NCI-H526 (cell line): ENCODE measurements at places on chromosomes 5 and 9.

DNA sequence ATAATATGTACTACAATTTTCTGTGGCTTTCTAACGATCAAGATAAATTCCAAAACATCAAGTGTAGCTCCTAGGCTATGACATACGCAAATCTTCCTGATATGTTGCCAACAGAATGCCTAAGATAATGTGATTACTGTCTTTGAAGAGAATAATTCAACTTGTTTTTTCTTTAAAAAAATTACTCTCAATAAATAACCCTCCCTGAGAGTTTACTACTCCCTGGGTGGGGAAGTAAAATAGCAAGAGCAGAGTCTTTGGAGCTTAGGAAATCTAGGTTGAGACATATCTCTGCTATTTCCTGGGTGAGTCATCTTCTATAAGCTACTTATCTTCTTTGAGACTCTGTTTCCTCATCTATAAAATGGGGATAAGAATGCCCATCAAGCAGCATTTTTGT lies 201.2 kb downstream of the ACTL7B start:
- no peak for DNase-seq

DNA sequence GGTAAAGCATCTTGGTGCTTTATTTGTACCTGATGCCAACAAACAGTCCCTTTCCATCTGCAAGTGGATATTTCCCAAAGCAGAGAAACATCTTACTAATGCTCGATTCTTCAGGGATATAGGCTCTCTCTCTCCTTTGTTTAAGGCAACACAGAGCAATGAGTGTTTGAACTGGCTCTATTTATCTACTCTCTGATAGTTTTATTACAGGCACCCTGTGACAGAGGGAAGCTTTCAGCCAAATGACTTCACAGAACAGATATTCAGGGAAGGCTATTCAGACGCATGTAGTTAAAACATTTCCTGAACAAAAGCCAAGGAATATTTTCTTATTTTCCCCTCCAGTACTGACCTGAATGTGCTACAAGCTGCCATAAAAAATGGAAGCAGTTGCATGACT lies 141.8 kb downstream of the YIPF5 start:
- DNase-seq, result peak; percentile 44

- DNase-seq, result no peak
Observed at GRCh38 chr5:64637837-64638443, 52.4 kb upstream of the SHISAL2B start.

DNA sequence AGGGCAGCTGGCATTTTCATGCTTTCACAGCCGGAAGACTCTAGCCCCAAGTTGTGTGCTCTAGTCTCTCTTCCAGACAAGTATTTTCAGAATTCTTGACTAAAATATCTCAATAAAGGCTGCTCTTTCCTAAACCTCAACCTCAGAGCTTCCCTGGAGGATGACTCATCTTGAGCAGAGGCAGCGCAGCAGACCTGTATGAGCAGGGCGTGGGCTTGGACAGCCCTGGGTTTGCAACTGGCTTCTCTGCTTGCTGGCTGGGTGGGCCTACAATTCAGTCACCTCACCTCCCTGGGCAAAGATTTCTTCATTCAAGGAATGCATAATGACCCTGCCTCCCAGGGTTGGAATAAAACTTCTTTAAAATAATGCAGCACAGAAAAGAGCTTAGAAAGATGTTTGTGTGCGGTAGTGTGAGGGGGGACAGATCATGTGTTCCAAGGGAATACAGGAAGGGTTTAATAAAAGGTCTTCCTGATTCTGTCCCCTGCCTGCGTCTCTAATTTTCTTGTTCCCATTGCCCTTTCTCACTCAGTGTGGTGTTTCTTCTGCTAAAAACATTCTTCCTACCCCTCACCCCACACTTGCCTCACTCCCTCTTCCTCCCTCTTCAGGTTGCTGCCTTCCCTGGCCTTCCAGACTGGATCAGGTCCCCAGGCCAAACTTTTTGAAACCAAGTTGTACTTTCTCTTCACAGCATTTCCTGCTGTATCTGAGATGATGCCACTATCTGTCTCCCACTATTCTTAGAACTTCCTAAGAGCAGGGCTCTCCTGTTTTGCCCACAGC lies 39.4 kb upstream of the MAP1B start:
- no peak for DNase-seq

DNA sequence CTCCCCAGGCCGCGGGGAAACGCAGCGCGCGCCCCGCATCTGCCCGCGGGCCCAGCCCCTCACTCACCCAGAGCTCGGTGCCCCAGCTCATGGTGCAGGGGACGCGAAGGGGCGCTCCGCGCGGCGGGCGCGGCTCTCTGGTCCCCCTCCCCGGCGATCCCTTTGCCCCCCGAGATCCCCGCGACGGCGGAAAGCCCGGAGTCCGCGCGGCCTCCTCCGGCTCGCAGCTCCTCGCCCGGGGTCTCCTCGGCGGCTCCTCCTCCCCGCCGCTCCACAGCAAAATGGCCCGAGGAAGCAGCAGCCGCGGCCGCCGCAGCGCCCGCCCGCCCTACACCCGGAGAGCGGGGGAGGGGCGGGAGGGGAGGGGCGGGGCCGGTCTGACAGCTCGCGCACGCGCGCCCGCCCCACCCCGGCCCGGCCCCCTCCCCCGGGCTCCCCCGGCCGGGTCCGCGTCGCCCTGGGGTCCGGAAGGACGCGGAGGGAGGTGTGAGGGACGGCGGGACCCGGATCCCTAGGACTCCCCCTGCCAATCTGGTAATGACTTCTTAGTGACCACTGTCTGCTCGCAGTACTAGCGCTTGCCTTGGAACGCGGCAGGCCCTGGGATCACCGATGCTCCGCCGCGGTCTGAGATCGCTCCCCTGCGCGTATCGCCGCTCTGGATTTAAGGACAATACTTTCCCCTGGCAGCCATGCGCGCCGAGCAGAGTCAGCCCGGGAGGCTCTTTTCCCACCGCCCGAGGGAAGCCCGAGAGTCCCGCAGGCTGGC lies at the start of gene FNBP1:
Gene FNBP1 (minus strand): TSS at position 305 of the 769 bp plus-strand sequence. CDS start 214 bp downstream, at position 91.
- peak; percentile 85 for DNase-seq

DNA sequence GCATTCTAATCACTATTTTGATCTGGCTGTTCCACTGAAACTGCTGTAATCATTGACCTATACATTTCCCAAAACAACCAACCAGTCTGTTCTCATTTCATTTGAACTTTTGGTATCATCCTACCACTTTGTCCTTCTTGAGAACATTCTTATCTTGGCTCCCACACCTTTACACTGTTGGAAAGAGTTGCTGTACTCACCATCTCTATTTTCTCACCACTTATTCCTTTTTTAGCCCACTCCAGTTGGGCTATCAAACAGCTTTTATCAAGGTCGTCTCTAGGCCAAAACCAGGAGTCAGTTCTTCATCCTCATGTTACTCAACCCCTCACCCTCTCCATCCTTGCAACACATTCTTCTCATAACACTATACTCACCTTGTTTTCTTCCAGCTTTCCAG lies 170.1 kb downstream of the KDM4C start:
- DNase-seq, result no peak

GRCh38 chr9:37542895-37543294 lies 33.3 kb downstream of the FBXO10 start:
- DNase-seq, result no peak

GRCh38 chr9:137772281-137772873 lies 105.2 kb upstream of the CACNA1B start:
- peak; percentile 1 for DNase-seq

DNA sequence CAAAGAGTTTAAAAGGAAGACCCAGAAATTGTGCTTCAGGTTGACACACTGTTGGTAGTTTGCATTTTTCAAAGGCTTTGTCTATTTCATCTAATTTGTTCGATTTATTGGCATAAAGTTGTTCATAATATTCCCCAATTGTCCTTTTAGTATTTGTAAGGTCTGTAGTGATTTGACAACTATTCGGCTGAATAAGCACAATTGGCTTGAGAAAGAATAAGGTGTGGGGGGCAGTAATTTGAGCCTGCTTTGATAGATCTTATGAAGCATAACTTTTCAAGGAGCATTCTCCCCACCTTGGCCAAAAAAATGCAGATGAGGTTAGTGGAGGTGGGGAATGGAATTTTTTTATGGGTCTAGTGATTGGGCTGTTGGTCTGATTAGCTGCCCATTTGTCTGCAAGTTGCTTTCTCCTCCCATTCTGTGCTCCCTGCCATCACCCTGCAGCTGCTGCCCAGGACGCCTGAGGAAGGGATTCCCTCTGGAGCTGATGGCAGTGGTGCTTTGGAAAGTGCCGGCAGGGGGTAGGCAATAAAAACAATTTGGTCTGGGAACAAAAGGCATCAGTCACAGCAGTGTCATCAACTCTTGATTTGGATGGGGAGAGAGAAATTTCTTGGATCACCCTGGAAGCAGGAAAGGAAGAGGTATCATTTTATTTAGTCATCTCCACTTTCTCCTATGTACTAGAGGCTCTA lies 26.6 kb downstream of the WNT8A start:
- no peak for DNase-seq

DNA sequence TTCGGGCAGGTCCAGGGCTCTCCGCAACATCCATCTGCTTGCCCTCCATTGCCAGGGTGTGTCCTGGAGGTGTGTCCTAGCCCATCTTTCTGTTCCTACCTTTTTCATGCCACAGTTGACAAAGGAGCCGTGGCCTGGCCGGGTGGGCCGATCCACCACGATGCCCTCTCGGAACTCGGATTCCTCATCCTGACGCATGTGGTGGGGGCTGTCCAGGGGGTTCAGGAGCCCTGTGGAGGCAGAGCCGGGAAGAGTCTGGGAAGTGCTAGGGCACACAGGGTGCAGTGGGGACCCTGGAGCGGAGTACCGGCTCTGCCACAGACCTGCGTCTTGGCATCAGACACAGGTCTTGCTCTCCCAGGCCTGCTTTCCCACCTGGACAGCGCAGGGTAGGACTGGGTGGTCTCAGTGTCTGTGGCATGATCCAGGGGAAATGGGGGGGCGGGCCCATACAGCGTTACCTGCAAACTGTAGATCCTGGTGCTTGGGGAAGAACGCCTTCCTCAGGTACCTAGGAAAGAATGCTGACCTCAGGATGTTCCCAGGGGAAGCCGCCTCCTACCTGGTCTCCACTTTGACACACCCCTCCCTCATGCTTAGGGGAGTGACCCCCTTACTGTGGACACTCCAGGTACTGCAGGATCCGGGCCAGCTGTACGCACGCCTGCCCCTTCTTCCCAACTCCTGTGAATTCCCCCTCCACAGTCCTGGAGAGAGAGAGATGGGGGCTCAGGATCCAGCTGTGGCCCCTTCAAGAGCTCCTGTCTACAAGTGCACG lies 3.5 kb downstream of the SPOUT1 start:
- no peak for DNase-seq

- DNase-seq, result no peak
Observed at GRCh38 chr5:167908606-167909005, 382.8 kb upstream of the WWC1 start.

- no peak for DNase-seq
Observed at GRCh38 chr5:128534726-128535125, 3.3 kb downstream of the FBN2 start.

DNA sequence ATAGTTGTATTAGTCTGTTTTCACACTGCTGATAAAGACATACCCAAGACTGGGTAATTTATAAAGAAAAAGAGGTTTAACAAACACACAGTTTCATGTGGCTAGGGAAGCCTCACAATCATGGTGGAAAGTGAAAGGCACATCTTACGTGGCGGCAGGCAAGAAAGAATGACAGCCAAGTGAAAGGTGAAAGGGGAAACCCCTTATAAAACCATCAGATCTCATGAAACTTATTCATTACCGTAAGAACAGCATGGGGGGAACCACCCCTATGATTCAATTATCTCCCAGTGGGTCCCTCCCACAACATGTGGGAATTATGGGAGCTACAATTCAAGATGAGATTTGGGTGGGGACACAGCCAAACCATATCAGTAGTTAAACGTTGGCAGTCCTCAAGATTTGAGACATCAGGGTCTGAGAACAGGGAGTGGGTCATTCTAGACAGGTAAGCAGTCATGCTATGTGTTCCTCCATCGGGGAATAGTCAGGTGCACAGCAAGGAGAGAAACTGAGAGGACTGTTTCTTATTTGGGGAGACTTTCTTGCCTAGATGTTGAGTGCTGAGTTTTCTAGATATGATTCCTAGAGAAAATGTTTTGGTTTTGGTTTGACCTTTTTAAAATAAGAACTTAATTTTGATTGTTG lies 45.8 kb upstream of the ENTREP1 start:
- DNase-seq, result no peak

DNA sequence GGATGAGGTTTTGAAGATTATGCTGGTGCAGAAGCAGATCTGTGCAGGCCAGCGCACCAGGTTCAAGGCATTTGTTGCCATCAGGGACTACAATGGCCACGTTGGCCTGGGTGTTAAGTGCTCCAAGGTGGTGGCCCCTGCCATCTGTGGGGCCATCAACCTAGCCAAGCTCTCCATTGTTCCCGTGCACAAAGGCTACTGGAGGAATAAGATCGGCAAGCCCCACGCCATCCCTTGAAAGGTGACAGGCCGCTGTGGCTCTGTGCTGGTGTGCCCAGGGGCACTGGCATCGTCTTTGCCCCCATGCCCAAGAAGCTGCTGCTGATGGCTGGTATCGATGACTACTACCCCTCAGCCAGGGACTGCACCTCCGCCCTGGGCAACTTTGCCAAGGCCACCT lies 142.5 kb downstream of the SPATA31D1 start:
- no peak for DNase-seq

DNA sequence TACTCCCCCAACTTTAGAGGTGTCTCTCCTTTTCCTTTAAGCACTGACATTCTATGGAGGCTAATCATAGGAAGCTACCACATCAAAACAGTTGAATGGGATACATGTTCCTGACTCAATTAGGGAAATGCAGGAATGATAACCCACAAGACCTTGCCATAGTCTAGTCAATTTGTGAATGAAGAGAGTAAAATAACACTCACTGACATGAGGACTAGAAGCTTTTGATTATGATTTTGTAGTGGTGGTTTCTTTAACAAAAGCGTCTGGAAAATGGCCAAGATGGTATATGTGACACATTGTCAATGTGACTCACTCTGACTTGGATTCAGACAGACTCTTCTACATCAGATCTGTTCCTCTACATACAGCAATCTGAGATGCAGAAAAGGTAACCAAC lies 13.7 kb upstream of the PRELID2 start:
- DNase-seq, result no peak

DNA sequence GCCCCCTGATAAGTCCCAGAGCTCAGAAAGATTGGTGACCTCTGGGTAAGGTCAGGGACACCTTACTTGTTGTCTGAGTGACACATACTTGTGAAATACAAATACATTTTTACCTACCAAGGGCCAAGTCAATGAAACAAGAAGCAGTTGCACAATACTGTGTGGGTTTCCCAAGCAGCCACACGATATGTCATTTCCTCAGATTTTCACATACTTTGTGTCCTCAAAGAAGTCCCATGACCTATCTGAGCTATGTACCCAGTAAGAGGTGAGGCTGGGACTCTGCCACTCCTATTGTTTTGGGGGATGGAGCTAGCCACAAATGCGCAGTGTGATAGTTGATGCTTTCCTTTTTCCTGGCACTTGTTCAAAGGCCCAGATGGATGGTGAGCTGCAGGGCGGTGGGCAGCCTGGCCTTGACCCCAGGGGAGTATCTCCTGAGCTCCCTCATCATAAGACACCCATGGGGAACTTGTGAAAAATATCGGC lies 4.8 kb upstream of the SLC25A51 start:
- no peak for DNase-seq

DNA sequence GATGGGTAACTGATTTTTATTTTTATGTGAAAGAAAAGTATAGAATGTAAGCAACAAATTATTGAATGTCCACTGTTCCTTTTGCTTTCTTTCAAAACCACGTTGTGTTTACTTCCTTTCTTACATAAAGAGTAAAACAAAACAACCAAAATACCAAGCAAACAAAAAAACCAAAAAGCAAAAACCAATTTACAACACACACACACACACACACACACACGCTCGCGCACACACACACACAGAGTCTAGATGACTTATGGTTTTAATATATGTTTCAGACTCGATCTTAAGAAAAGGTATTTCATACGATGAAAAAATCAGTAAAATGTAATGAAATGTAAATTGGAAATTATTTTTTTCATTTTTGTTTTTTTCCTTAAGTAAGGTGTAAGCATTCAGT lies 80.3 kb downstream of the ADGRV1 start:
- no peak for DNase-seq

GRCh38 chr5:86765778-86766502 lies 148.2 kb downstream of the COX7C start:
- DNase-seq, result peak; percentile 2
